Hematopoietic multipotent progenitor cell treated with erythropoietin and hydrocortisone succinate and interleukin-3 and kit ligand, for 4 days (in vitro differentiated cells): ENCODE measurements at places on chromosomes 11 and 22.

DNA sequence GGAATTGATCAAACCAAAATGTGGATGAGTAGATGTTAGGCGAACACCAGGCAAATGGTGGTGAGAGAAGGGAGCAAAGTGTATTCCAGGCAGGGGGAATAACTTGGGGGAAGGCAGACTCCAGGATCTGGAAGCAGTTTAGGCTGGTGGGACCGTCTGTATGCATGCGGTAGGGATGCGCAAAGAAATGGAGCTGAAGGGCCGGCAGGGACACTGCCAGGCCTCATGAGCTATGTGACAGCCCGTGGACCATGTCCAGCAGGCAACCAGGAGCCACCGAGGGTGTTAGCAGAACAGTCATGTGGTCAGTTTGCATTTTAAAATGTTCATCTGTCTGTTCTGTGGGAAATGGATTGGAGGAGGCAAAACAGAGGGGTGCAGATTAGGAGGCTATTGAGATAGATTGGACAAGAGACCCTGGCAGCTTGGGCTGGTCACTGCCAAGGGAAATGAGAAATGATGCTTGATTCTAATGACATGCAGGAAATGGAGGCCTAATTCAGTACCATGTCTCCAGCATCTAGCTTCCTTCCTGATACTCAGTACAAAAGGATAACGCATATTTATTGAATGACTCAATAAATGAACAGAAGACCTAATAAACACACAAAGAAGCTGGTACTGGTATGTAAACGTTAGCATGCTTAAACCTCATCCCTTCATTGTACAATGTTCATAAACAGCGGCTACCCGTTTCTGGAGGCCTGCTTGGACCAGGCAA, 412.4 kb downstream of the BUD13 start:
- DNase-seq: no peak

DNA sequence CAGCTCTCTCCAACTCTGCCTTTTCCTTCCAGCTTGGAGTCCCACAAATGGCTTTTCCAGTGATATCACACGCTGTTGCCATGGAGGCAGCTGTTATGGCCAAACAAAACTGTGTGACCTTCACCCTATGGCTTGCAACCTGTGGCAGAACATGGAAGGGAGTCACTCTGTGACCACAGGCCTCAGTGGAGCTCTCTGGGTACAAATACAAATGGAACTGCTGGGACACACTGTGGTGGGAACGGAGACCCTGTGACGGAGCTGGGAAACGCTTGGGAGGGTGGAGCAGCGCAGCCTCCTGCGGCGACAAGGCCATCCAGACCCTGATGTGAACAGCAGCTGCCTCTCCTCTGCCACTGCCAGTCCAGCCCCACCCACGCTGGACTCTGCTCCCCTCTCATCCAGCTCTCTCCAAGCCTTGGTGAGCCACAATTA, 162.5 kb downstream of the ETS1 start:
- no peak for DNase-seq

DNA sequence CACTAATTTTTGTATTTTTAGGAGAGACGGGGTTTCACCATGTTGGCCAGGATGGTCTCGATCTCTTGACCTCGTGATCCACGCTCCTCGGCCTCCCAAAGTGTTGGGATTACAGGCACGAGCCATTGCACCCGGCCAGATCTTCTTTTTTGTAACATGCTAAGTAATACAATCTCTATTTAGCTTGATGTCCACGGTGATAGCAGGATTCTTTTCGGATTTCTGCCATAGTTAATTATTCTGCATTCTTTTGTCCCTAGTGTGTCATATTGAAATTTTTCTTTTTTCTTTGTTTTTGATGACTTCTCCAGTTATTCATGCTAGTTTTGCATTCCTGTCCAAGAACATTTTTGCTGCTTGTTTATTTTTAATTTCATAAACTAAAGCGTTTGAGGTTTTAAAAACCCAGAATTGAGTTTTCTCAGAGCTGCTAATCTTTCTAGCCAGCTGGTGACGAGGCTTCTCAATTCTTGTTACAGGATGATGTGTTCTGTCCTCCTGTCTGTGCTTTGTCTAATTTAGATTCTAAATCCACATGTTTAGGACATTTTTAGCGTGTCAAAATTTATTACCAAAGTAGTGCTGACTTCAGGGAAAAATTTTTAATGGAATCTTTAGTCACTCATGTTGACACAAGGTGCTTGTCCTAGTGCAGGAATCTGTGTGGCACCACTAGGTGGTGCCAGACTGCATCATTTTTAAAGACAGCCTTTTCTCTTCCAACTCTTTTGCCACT, 21.8 kb downstream of the NF2 start:
- peak; percentile 82 for DNase-seq

DNA sequence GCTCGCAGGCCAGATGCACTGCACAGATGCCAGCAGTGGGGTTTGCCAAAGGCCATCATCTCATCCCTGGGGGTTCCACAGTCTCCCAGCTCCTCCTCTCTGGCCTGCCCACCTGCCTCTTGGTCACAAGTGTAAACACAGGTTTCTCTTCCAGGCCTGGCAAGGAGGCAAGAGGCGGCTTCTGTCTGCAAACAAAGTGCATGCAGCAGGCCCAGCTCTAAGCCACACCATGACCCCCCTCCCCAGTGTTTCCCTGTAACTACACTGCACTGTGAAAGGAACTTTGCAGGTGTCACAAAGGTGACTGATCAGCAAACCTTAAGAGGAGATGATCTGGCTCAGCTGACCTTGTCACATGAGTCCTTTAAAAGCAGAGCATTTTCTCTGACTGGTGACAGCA, 26.2 kb upstream of the SHISAL1 start:
- no peak for DNase-seq

DNA sequence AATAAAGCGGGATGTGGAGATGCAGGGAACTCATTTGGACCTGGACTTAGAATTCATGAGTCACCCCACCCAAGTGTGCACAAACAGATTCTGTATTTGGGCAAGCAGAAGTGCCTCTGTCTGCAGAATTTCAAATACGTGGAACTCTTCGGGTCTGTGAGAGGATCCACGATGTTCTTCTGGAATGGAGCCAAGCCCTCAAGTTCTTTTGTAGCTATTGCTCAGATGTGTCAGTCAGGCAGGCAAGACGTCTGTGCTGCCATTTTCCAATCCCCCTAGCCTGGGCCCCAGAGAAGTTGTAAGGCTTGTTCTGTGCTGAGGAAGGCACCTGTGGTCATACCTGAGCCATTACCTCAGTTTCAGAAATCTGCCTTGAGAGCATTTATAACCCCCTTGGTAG, 132.8 kb upstream of the RASSF10 start:
- DNase-seq: no peak

DNA sequence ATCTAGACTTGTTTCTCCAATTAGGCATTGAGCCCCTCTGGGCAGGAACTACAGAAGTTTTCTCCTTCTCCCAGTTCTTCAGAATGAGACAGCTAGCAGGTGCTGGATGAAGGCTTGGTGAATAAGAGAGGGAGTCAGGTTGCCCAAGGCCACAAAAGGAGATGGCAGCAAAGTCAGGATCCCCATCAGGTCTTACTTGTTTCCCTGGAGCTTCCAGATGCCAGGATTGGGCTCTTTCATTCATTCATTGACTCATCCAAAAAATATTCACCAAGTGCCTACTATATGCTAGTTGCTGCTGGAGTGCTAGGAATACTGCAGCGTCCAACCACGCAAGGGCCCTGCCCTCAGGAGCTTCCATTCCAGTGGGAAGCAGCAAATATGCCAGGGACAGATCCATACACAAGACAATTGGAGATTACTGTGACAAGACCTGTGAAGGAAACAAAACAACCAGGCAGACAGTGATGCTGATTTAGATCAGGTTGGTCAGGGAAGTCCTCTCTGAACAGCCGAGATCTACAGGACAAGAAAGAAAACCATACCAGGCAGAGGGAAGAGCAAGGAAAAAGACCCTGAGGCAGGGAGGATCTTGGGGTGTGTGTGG, 24.6 kb upstream of the LMO1 start:
- no peak for DNase-seq

GRCh38 chr11:60265373-60266214, 14.9 kb upstream of the MS4A4A start:
- peak; percentile 70 for DNase-seq
